Psoas muscle (tissue), 8 donors: ENCODE measurements at places on chromosomes 11 and 22.
A peak's percentile ranks its signal among the peaks of the same experiment; 100 is the strongest.

- DNase-seq = no peak
These were observed 1.7 kb downstream of the RASD2 start for GRCh38 chr22:35542157-35542938.

GRCh38 chr22:49942565-49943404 is 17.8 kb upstream of the PIM3 start:
- no peak for DNase-seq

- DNase-seq = peak; percentile 23
These were observed 14.9 kb downstream of the LMO1 start for GRCh38 chr11:8248786-8249185.

GRCh38 chr11:120256178-120256577 is 16.2 kb downstream of the POU2F3 start:
- DNase-seq = no peak

DNA sequence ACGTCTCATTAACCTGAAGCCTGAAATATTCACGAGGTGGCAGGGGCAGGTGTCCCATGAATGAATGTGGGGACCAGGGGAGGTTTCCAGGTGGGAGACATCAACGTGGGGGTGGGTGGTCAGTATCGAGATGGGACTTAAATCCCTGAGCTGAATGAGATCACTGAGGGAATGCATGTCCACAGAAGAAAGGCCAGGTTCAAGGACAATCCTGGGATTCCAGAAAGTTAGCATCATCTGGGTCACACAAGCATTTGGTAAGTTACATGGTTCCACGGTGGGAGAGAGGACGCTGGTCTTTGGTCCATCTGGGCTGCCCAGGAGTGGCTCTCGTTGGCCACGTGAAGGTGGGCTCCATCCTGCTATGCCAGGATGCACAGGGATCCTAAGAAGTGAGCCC is 22.7 kb upstream of the CCND1 start:
- no peak for DNase-seq

GRCh38 chr11:104467404-104467803 is 303.5 kb upstream of the PDGFD start:
- no peak for DNase-seq

- peak; percentile 64 for DNase-seq
These were observed at the start of gene TEX54 for GRCh38 chr11:62832336-62833234. Gene TEX54 (minus strand): TSS chr11:62832841.

DNA sequence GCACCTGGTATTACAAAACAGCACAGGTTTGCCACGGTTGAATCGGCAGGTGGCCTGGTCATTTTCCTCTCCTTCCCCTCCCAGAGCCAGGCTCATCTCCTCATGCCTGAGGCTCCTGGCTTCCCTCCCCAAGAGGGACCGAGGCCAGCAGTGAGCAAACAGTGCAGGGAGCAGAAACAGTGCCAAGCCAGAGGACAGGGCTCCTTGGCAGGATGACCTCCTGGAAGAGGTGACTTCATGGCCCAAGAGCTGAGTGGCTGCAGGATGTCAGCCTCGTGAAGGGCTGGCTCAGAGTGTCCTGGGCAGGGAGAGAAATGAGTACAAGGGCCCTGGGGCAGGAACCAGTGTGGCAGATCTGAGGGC is 22.8 kb upstream of the PPFIA1 start:
- peak; percentile 71 for DNase-seq

GRCh38 chr11:110308071-110308470 is 11.7 kb upstream of the RDX start:
- DNase-seq = no peak

- no peak for DNase-seq
These were observed 4.1 kb upstream of the MOB2 start for GRCh38 chr11:1490651-1491050.

- no peak for DNase-seq
These were observed 651.3 kb upstream of the KIRREL3 start for GRCh38 chr11:127651888-127652221.

DNA sequence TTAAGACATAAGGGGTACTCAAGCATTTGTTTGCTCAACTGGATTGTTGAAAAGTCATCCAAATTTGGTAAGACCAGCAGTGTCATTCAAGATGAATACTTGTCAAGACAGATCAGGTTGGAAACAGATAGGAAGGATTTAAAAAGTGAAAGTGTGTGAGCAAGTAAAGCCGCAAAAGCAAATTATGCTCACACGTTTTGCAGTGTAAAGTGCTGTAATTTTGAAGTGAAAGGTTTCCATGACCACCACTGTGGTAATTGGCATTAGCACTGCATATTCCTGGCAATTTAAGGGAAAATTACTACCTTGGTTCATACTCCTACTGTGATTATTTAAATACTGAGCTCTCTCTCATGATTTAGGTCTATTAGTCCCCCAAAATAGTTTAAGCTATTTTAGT is 704.1 kb upstream of the CCDC179 start:
- no peak for DNase-seq

DNA sequence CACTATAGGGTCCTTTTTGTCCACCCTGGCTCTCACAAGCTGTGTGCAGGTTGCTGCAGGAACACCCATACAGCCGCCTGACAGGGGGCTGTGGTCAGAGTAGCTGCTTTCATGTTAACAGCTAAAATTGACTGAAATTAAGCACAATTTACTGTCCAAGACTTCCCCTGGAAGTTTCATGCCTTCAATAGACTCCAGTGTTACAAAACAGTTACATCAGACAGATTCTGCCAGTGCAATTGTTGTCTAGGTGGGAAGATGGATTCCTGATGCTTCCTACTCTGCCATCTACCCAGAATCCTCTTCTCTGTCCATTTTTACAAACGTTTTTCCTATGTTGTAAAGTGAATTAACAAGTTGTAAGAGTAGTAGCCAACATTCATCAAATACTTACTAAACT is 5.3 kb upstream of the TSKU start:
- no peak for DNase-seq

- DNase-seq = no peak
These were observed 2.2 kb downstream of the GANAB start for GRCh38 chr11:62644220-62644619.

DNA sequence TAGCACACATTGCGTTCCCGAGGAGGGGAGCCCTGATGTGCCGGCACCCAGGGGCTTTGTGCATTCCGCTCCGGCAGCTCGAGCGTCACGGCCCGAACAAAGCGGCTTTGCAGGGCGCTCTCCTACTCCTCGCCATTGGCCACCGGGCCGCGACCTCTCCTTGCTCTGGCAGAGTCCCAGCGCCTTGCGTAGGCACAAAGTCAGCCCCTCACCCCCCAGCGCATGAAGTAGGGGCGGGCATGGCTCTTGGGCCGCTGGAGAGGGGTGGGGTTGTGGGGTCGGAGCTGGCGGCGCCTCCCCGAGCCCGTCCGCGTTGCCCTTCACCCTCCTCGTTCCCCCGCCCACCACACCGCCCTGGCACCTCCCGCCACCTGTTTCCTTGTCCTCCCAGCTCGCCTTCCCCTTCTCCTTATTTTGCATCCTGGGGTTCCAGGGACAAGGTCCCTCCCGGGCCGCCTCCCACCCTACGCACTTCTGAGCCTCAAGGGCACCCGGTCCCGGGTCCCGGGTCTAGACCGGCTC is 753 bp upstream of the PPARA start:
- DNase-seq = peak; percentile 84

DNA sequence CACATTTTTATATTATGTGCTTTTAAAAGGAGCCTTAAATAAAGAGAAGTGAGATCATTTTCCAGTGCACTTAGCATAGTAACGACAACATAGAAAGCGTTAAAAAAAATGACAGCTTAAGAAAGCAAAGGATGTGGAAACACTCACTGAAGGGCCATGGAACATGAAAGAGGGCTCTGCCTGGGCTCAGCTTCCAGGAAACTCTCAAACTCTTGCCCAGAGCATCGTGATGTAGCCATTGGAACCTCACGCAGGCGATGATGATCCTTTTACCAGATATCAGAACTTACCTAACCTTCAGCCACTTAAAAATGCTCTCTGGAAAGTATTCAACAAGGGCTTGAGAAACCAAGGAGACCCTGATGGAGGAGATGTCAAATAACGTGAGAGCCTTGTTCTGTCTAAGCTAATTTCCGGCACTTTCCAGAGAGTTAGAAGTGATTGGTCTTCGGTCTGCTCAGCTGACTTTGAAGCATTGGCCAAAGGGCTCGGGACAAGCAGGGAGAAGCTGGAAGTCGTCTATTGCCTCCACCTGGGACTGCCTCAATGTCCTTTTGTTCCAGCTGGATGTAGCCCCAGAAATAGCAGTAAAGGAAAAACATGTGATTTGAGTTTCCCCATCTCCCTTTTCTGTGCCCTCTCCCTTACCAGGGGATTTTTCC is 21.5 kb upstream of the ETS1 start:
- DNase-seq = no peak

GRCh38 chr11:62273789-62274275 is 3.9 kb downstream of the SCGB2A2 start:
- DNase-seq = no peak

GRCh38 chr22:19068784-19069271 is 53.4 kb downstream of the DGCR2 start:
- DNase-seq = no peak

DNA sequence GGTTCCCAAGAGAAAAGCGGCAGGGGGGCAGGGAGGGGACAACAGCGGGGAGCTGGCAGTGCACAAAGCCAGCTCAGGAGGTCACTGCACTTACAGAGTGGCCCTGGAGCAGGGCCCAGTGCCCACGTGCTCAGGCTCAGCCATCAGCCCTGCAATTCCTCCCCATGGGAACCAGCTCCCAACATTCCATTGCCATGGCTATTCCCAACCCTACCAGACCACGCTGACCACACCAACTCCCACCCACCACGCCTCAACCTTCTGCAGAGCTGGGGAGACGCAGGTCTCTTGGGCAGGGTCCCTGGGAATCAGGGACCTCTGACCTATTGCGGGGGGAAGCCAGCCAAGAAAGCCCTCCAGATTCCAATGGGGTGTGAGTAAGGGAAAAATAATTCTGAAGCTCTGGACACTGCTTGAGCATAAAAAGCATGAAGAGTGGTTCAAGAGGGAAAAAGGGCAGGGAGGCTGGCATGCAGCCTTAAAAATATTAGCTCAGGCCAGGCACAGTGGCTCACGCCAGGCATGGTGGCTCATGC is 38.3 kb upstream of the TFIP11 start:
- no peak for DNase-seq

DNA sequence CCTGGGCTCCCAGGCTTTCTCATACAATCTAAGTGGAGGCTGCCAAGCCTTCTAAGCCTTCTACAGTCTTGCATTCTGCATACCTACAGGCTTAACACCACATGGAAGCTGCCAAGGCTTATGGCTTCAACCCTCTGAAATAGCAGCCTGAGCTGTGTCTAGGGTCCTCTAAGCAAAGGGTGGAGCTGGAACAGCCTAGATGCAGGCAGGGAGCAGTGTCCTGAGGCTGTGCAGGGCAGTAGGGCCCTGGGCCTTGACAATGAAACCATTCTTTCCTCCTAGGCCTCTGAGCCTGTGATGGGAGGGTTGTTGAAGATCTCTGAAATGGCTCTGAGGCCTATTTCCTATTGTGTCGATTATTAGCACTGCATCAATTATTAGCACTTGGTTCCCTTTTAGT is 150.9 kb upstream of the GRK3 start:
- DNase-seq = no peak

DNA sequence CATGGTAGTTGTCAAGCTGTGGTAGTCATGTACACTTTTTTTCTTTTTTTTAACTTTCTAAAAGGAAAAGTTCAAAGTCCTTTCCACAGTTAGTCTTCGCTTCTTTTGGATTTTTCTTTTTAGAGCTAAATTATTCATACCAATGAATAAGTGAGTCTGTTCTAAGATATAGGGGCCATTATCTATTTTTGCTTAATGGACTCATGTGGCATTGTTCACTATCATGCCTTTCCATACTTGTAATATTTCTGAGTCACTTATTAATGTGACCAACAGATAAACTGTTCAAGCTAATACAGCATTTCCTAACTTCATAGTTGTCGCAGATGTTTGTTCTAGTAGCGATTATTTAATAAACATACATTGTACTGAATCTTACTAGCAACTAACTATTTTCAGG is 8.0 kb upstream of the B3GNT6 start:
- no peak for DNase-seq

GRCh38 chr11:67001332-67001731 is 21.6 kb upstream of the SYT12 start:
- no peak for DNase-seq

GRCh38 chr11:103920933-103921332 is 115.5 kb upstream of the DDI1 start:
- DNase-seq = no peak

- DNase-seq = peak; percentile 75
These were observed 122.3 kb upstream of the BID start for GRCh38 chr22:17896586-17896985.

DNA sequence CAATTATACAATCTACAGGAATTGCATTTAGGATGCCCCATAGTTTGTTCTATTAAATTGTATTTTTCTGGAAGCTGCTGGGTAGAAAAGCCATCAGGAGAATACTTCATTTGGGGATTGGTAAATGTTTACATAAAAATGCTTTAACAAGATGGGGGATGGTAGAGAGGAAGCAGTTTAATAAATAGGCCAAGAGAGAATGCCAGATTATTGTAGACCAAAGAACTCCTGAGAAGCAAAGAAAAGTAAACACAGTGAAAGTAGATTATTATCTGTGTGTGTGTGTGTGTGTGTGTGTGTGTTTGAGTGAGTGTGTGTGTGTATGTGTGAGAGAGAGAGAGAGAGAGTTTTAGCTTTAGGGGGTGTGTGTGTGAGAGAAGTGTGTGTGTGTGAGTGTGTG is 820.4 kb upstream of the CCDC90B start:
- DNase-seq = no peak

DNA sequence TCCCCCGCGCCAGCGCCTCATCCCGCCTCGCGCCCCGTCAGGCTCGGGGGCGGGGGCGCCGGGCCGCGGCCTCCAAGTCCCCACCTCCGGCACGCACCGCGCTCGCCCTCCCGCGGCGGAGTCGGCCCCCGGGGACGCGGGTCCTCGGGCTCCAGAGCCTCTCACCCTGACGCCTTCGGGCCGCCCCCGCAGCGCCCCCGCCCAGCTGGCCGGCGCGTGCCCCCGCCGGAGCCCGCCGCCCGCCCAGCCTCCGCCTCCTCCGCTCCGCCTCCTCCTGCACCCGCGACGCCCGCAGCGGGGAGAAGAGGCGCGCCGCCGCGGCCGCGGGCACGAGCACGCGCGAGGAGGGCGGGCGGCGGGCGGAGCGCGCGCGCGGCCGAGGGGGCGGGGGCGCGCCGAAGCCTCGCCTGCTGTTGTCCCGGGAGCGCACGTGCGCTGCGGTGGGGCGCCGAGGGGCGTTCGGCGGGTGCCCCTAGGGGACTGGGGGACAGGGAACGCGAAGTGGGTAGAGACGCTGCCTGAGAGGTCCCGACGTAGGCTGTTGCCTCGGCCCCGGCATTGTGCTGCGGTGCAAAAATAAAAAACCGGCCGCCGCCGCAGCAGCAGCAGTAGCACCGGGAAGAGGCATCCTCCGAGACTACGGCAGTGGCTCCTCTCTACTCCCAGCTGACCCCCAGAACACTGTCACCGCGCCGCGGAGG is 87.4 kb upstream of the ARHGAP32 start:
- peak; percentile 91 for DNase-seq
